T-helper 17 cell (primary cell): ENCODE measurements at places on chromosomes 11 and 22. TPM values are rescaled to one million over a fixed set of nuclear protein-coding genes. Genes with fewer than 3 reads are reported as not detected.

The APOC3 gene
- not detected for total RNA-seq

- H3K36me3 ChIP-seq = no peaks in the 10 kb centered on the region
- DNase-seq = no peak
- no peaks in the 10 kb centered on the region for H3K4me1 ChIP-seq
- H3K27me3 ChIP-seq = peaks cover 7% of the 10 kb centered on the region
- H3K4me3 ChIP-seq = no peak overlapping the region
- no peak overlapping the region for H3K27ac ChIP-seq
Measured at GRCh38 chr11:3232956-3233355, 739 bp upstream of the MRGPRE start.

The TBX1 gene
- not detected for total RNA-seq

The OR52N4 gene
- 1.3 TPM for total RNA-seq

DNA sequence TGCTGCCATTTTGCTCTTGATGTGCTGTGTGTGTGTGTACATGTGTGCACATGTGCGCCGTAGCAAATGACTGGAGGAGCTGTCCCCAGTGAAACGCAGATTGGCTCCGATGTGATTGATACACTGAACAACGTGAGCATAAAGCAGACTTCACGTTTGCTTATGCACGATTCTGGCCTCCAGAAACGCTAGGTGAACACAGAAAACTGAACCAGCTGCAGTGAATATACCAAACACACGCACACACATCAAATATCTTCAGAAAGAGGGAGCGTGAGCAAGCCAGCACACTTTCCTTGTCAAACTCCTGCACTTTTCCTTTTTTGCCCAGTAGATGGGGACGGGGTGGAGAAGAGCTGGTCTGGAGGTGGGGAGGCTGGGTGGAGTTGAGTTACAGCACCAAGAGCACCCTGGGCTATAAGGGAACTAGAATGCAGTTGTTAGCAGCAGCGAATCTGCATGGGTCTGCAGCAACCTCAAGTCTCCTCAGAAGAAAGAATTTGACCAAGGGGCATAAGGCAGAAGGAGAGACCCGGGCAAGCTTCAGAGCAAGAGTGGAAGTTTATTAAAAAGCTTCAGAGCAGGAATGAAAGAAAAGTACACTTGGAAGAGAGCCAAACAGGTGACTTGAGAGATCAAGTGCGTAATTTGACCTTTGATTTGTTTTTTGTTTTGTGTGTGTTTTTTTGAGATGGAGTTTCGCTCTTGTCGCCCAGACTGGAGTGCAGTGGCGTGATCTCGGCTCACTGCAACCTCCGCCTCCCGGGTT is 77.8 kb upstream of the CADM1 start:
- no peaks in the 10 kb centered on the region for H3K4me1 ChIP-seq
- H3K27ac ChIP-seq = no peak overlapping the region
- H3K4me3 ChIP-seq = no peak overlapping the region
- H3K36me3 ChIP-seq = no peaks in the 10 kb centered on the region

The LBHD1 gene
- 14.9 TPM for total RNA-seq

The SCN2B gene
- not detected for total RNA-seq

- H3K27ac ChIP-seq = peak overlapping the region; percentile 90
- H3K4me3 ChIP-seq = no peak overlapping the region
- no peak for DNase-seq
- H3K36me3 ChIP-seq = no peaks in the 10 kb centered on the region
- H3K4me1 ChIP-seq = peaks cover 12% of the 10 kb centered on the region
- no peaks in the 10 kb centered on the region for H3K27me3 ChIP-seq
Measured at GRCh38 chr22:37896939-37897338, 9.2 kb upstream of the MICALL1 start.

GRCh38 chr11:120615391-120615790 is 103.8 kb downstream of the GRIK4 start:
- no peak overlapping the region for H3K27ac ChIP-seq
- H3K36me3 ChIP-seq = no peaks in the 10 kb centered on the region
- no peak for DNase-seq
- no peak overlapping the region for H3K4me3 ChIP-seq
- H3K4me1 ChIP-seq = peaks cover 3% of the 10 kb centered on the region

The AGBL2 gene
- 5.8 TPM for total RNA-seq
